ENCODE measurements at places on chromosomes 3 and 15. TPM values are rescaled to one million over a fixed set of nuclear protein-coding genes. Genes with fewer than 3 reads are reported as not detected.
A peak's percentile ranks its signal among the peaks of the same experiment; 100 is the strongest.

DNA sequence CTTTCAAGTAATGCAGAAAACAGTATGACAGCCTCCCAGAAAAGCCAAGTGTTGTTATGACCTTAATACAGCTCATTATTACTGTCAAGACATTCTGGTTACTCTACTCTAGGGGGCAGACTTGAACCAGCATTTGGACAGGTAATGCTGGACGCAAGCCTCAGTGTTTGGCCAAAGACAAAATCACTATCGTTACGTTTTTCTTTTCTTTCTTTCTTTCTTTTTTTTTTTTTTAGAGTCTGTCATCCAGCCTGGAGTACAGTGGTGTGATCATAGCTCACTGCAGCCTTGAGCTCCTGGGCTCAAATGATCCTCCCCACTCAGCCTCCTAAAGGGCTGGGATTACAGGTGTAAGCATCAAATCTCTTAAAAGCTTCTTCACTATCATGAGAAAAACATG lies 29.4 kb upstream of the TMEM45A start:
- DNase-seq = peak; percentile 53

- no peak for DNase-seq
Observed at GRCh38 chr3:132783152-132783551, 60.9 kb upstream of the NPHP3 start.

- no peak for DNase-seq
Observed at GRCh38 chr3:108495717-108496116, 14.7 kb downstream of the MYH15 start.

GRCh38 chr3:14016900-14017475 lies 107.7 kb downstream of the CHCHD4 start:
- DNase-seq = no peak

GRCh38 chr3:128492671-128493569 lies at the start of gene GATA2:
TSS of gene GATA2 (minus strand) at chr3:128493201. CDS start at chr3:128487031, 6,170 bp downstream.
- no peak for DNase-seq

DNA sequence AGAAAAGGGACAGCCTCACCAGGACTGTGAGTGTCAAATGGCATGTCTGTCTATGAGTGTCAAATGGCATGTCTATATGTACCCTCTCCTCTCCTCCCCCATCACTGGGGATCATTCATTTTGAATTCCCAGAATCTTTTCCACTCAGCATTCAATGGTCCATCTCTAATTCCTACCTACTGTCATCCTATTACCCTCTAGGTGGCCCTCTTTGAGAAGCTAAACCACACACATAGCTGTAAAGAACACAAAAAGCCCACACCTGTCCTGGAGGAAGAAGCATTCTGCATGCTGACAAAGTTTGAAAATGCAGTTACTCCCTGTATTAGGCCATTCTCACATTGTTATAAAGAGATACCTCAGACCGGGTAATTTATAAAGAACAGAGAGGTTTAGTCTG lies 46.2 kb upstream of the PYDC2 start:
- no peak for DNase-seq

GRCh38 chr15:50318697-50319096 lies 36.3 kb downstream of the GABPB1 start:
- no peak for DNase-seq

DNA sequence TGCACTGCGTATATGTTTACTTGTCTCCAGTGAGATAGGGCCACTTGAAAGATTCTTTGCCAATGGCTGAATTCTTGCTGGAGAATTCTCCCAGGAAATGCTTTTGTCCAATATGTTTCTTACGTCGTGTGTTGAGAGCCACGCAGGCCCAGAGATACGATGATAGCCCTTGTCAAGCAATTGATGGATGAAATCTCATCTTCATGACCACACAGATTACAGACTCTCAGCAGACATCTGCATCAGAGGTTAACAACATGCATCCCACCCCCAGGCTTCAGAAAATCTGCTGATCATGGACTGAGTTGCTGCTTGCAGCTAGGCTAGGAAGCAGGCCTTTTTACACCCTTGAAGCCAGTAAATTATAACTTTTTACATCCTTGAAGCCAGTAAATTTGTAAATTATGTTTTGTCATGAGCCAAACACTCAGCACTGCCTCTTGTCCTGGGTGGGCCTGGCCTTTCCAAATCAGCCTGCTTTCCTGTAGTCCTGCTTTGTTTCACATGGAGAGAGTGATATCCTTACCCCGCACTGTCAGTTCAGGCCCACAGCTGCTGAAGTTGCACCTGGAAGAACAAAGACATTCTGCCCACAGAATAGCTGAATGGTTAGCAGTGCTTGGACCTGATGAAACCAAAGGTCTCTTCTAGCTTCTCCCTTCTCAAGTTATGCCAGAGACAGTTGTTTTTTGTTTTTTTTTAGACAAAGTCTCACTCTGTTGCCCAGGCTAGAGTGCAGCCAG lies 84.4 kb downstream of the GPR156 start:
- DNase-seq = no peak

GRCh38 chr3:55164876-55165275 lies 237.0 kb upstream of the LRTM1 start:
- no peak for DNase-seq

DNA sequence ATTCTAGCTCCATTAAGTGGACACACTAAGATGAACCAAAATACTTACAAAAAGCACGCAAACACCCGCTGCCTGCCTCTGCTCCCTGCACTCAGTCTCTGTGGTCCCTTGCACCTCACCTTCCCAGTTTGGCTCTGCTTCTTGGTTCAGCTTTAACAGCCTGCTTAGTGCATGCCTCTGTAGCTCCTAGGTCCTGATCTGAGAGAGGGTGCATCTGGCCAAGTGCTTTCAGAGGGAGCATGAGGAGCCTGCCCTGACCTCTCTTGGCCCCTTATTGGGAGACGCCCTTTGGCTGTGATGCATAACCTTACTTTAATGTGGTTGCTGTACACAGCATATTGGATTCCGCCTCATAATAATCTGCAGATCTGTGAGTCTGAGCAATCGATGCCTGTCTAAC lies 21.2 kb upstream of the ATP10A start:
- DNase-seq = no peak

DNA sequence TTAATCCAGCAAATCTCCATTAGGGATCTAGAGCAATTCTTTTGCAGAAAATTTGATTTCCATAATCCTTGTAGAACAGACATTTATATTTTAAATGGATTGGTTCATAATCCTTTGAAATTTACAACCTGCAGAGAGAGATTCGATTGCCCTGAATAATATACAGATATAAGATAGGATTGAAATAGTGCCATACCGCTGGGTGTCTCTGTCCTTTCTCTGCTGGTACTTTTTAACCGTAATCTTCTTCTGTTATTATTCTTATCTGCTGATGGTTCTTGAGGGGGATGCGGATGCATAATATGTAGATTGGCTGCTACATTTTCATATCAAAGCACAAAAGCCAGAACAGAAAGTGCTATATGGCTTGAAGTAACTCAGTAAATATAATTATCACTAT lies 182.2 kb downstream of the CFAP20DC start:
- no peak for DNase-seq

- DNase-seq = no peak
Observed at GRCh38 chr3:51876186-51876585, 785 bp upstream of the IQCF5 start.

- no peak for DNase-seq
Observed at GRCh38 chr3:156604642-156605144, 49.8 kb upstream of the SSR3 start.

- DNase-seq = peak; percentile 66
Observed at GRCh38 chr15:31402511-31403056, 75.9 kb downstream of the KLF13 start.

DNA sequence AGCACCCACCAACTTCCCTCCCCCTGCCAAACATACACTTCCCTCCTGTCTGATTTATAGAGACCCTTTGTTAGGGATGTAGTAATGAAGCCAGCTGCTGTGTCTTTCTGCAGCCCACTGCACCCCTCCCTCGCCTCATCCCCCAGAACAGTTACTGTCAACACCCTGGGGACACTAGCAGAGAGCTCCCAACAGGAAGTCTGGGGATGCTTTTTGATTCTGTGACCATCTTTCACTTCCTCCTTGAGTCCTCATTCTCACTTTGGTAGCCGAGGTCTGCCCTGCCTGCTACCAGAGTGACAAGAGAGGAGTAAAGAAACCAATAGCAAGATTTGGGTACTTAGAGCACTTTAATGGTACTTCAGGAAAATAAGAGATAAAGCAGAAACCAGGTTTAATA lies 201.6 kb downstream of the SATB1 start:
- no peak for DNase-seq

DNA sequence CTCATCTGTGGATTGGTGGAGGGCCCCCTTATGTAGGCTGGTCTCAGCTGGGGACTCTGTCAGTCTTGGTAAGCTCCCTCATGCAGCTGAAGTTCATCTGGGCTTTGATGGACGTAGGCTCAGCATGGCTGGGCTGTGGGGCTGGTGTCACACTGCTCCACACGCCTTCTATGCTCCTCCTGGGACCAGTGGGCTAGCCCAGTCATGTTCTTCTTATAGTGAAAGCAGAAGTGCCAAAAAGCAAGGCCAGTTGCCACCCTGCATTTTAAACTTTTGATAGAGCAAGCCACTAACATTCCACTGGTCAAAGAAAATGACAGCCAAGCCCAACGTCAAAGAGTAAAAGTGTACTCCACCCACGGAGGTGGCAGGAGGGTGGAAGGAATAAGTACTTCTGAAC lies 165.5 kb downstream of the MEX3B start:
- no peak for DNase-seq

DNA sequence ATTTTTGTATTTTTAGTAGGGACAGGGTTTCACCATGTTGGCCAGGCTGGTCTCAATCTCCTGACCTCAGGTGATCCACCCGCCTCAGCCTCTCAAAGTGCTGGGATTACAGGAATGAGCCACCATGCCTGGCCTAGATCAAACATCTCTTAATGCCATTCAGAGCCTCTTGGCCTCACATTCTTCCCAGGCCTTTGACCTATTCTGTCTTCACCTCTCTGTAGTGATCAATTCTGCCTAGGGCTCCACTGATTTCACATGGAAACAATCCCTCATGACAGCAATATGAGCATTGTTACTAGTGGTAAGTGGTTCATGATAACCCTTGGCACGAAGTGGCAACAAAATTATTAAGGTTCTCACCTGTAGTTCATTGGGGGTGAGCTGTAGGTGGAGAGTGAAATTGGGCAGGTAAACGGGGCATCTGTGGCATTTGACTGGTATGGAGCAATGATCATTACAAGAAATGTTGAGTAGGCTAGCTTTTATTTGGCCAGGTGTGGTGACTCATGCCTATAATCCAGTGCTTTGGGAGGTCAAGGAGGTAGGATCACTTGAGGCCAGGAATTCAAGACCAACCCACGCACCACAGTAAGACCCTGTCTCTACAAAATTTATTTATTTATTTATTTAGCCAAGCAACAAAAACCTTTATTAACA lies 4.8 kb upstream of the ARPIN start:
- DNase-seq = no peak

- DNase-seq = no peak
Observed at GRCh38 chr15:84910928-84911623, 26.6 kb downstream of the SLC28A1 start.

GRCh38 chr3:139745831-139746230 lies 68.1 kb upstream of the NMNAT3 start:
- DNase-seq = no peak

The ANKRD63 gene
- 11.8 TPM for total RNA-seq

The LTF gene
- total RNA-seq = 0.31 TPM

The SH3GL3 gene
- total RNA-seq = 135 TPM

The TERC gene
- total RNA-seq = 512 TPM

The GOLGA8G gene
- total RNA-seq = 57.9 TPM

The CCDC39 gene
- total RNA-seq = 3.5 TPM

The SERPINI2 gene
- not detected for total RNA-seq

The SLTM gene
- 92.7 TPM for total RNA-seq

The RARB gene
- total RNA-seq = 0.63 TPM

The TRH gene
- 0.87 TPM for total RNA-seq

The NR1I2 gene
- 0.47 TPM for total RNA-seq

The GABRB3 gene
- 16.2 TPM for total RNA-seq

The SELENOK gene
- 61.2 TPM for total RNA-seq

The AQP9 gene
- total RNA-seq = not detected

Data from testis (tissue), 5 donors.